ENCODE measurements at places on chromosomes 4 and X. TPM values are rescaled to one million over a fixed set of nuclear protein-coding genes. Genes with fewer than 3 reads are reported as not detected.

GRCh38 chrX:554271-554670 is 76.3 kb upstream of the SHOX start:
- no peak for DNase-seq

DNA sequence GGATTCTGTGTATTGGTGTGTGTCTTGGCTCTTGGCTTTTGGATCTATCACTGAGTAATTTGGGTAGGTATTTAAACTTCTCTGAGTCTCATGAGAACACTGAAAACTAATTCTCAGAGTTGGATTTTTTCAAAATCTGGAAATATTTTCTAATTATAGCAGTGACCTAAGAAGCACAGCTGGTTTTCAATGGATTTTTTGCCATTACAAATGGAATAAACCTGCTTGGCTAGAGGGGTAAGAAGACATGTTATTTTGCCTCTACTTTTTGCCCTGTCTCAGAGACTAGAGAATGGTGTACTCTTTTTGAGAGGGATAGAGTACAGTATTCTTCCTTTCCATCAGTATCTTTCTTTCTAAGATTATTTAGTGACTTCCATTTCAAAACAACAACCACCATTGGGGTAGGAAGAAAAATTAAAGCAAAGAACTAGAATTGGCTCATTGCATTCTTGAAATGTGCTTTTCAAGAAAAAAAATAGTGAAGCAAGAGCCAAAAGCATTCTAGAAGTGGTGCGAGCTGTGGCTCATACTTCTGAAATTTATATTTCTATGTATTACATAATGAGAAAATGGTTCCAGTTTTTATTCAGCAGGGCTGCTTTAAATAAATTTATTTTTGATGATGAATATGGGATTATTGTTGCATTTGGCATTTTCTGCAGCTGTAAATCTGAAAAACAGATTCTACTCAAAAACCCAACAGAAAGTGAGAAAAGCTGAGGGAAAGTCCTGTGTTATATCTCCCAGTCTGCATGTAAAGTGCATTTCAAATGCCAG is 850.2 kb upstream of the SLIT2 start:
- no peak for DNase-seq

Gene SCFD2
- 10.0 TPM for total RNA-seq

DNA sequence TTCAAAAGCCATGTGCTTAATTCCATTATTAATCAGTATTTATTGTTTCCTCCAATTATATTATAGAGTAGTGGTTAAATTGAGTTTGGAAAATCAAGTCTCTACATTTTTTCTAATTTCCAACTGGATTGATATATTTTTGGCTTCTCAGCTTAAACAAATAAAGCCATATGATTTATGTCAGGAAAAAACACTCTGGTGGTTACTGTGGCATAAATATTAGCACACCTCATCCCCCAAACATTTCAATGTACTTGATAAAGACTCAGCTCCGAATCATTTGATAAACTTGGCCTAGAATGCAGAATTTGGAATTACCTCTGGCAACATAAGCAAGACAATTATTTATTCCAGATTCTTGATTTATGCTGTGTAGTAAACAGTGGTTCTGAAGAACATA is 2313.8 kb downstream of the ARAP2 start:
- DNase-seq = no peak

Gene GRIA2
- total RNA-seq = not detected
